ENCODE measurements at places on chromosomes 7 and 10.

DNA sequence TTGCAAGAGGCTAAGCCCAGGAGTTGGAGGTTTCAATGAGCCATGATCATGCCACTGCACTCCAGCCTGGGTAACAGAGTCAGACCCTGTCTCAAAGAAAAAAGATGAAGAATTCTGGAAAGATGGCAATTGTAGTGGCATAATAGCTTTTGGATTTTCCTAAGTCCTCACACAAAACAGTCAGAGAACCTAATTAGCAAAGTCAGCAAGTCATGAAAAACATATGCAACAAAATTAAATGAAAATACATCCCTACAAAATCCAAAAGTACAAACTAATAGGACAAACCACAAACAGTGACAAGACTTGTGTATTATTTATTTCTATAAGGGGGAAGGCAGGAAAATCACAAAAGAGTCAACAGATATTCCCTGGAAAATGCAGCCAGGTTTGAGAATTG is 362.3 kb upstream of the PLXDC2 start:
- no peak for DNase-seq

DNA sequence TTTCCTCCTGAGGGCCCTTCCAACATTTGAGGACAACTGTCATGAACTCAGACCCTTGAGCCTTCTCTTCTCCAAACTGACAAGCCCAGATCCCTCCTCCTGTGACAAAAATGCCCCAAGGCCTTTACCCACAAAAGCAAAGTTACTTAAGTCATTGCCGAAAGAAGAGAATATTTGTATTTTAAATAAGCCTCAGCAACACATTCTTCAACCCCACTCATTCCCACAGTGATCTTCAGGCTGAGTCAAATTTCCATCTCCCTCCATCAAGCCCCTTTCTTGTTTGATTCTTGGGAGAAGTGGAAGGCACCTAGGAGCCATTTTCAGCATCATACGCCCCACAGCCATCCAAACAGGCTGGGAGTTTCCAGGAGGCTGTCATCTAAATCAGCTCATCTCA is 150.8 kb upstream of the PDE1C start:
- no peak for DNase-seq

DNA sequence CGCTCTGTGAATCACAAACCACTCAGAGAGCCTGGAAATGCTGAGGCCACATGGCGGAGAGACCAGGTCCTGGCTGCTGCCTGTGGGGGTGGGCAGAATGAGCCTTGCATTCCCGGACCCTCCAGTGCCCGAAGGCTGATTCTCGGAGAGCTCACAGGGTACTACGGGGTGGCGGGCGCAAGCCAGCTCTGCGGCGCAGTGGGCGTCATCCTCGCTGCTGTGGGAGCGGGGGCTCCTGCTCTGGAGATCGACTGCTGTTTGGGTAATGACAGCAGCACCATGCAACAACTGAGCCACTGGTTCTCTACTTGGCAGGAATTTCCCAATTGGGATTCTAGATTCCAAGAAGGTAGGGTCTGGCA is 108.0 kb downstream of the PTPRN2 start:
- DNase-seq, result no peak

GRCh38 chr10:120422457-120422856 is 34.6 kb upstream of the PLPP4 start:
- DNase-seq, result no peak
